T-helper 2 cell (primary cell): ENCODE measurements at places on chromosomes 6 and 20.
A peak's percentile ranks its signal among the peaks of the same experiment; 100 is the strongest.

GRCh38 chr20:41078329-41078728 lies 49.7 kb downstream of the TOP1 start:
- no peak for DNase-seq

- peak; percentile 0 for DNase-seq
Measured at GRCh38 chr6:22062807-22063408, 233.9 kb downstream of the PRL start.

DNA sequence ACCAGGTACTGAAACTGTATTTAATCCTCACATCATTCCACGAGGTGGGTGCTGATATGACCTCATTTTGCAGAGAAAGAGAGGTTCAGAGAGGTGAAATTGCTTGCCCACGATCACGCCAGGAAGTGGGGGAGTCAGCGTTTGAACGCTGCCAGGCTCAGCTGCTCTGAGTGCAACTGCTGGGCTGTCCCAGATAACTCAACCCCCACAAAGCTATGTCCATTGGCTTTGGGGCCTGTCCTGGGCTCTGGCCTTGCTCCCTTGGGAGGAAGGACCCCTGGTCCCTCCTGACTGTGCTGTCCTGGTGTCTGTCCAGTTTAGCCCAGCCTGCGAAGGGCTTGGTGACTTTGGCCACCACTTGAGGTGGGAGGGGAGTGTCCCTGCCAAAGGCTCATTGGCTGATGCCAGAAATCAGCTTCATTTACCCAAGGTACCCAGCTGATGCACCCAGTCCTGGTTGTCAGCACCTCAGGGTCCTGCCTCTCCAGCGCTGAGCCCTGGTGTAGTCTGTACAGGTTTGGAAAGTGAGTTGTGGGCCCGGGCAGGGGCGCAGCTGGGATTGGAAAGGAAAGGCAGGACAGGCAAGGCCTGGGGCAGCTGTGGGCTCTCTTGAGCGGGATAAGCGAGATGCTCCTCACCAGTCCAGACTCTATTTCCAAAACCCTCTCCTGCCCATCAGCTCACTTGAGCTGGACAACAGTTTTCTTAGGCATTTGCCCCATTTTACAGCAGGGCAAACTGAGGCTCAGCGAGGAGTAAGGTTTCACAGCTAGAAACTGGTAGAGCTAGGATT lies 38.5 kb downstream of the SUN5 start:
- DNase-seq: no peak

DNA sequence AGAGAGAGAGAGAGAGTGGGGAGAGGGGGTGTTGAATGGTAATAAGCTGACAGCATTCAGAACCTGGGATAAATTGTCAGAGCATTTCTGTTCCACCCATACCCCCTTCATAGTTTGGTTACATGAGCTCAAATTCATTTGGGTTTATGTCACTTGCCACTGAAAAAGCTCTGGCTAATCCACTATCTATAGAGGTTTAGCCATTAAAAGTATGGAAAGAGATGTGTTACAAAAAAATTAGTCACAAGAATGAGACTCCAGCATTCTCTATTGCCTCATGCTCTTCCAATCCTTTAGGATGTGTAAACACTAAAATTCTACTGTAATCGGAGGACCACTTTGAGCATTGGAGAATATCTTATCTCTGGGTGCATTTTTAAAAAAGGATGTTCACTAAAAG lies 297.6 kb upstream of the TCF21 start:
- DNase-seq: no peak

- DNase-seq: no peak
Measured at GRCh38 chr6:72262254-72262653, 359.6 kb upstream of the KCNQ5 start.

GRCh38 chr6:167787896-167788562 lies 38.7 kb upstream of the AFDN start:
- no peak for DNase-seq

DNA sequence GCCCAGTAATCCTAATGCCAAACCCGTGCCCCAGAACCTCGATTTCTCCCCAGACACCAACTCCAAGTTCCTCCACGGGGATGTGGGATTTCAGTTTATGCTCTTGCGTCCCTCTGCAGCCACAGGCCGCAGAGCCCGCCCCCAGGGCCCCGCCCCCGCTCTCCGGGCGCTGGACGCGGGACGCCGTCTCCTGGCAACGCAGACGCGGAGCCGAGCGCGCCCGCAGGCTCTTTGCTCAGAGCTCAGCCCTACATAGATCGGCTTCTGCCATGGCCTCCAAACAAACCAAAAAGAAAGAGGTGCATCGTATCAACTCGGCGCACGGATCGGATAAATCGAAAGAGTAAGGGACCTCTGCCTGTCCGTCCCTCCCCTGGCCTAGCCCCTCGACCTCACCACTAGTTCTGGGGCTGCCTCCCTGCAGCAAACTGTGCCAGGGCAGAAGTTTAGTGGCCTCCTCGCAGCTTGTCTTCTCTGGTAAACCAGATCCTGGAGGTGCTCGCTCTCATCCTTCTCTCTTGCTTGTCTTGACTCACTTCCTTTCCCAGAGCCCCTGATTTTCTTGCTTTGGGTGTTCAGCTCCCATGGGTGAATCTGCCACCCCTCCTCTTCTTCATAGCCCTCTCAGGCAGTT lies at the start of gene ADGB:
Gene ADGB (plus strand): TSS at position 201 of the 634 bp plus-strand sequence. CDS start 69 bp downstream, at position 270.
- DNase-seq: no peak

- DNase-seq: no peak
Measured at GRCh38 chr20:32970115-32970972, 33.9 kb downstream of the SUN5 start.

GRCh38 chr6:44223319-44224028 lies at the start of gene SLC29A1:
Gene SLC29A1 (plus strand): TSS chr6:44223595. CDS start chr6:44227314, 3,719 bp downstream.
- peak; percentile 79 for DNase-seq

DNA sequence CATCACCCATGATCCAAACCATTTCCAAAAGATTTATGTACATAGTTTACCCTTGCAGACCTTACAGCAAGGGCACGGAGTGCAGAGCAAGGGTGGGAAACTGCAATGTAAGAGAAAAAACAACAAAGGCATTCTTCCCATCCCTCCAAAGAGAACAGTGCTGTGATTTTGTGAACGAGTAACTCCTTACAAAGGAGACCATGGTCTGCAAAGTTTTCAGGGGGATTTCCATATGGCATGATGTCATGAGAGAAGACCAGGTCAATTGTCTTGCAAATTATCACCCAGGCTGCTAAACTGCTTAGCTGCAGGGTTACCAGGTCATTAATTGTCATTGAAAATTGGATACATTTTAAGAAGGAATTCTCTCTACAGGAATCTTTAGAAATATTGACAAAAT lies 58.3 kb downstream of the LAMP5 start:
- no peak for DNase-seq

- no peak for DNase-seq
Measured at GRCh38 chr6:9576521-9576920, 838.4 kb downstream of the TFAP2A start.

DNA sequence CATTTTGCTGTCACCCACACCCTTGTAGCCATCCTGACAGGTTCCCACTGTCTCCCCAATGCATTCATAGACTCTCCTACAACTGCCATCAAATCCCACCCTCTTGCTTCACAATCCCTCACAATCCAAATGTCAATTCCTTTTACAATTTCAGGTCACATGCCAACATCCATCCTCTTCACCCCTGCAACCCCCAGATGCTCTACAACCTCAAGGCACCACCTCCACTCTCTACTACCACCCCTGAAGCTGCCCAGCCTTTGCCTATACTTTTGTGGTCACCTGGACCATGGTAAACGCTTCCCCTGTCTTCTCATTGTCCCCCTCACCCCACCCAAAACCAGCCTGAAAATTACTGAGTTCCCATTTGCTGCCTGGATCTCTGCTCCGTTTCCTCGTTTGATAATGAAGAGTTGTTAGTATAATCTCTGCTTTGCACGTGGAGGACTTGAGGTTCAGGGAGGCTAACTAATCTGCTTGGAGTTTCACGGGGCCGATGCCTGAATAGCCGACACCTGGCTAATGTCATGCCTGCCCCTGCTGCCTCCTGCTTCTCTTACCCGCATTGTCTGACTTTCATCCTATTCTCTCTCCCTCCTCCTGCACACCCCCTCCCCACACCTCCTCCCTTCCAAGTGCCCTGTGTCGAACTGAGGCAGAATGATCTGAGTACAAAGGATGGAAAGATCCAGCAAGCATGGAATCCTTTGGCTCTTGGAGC lies 82.4 kb upstream of the TOX2 start:
- DNase-seq: no peak

- DNase-seq: no peak
Measured at GRCh38 chr6:122214605-122215318, 184.7 kb upstream of the HSF2 start.

DNA sequence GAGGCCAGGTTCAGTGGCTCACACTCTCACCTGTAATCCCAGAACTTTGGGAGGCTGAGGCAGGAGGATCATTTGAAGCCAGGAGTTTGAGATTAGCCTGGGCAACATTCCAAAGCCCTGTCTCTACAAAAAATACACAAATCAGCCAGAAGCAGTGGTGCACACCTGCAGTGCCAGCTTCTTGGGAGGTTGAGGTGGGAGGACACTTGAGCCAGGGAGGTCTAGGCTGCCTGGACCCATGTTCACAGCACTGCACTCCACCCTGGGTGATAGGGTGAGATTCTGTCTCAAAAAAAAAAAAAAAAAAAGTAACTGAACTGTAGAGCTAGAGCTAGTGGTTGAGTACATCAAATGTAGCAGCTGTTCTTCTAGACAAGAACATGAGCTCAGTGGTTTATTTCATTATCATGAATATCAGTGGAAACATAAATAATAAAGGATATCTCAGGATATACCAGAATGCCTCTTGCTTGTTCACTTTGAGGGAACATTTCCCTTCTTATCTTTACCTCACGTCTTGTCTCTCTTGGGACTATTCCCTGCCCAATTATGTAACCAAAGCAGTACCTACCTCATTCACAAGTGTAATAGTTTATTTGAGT lies 17.6 kb downstream of the NANP start:
- no peak for DNase-seq

- DNase-seq: no peak
Measured at GRCh38 chr20:1842281-1842680, 52.9 kb upstream of the SIRPA start.

GRCh38 chr6:47057830-47058540 lies 15.9 kb upstream of the ADGRF1 start:
- DNase-seq: no peak

- no peak for DNase-seq
Measured at GRCh38 chr6:27599859-27600532, 127.1 kb upstream of the ZNF184 start.

GRCh38 chr6:138245751-138246150 lies 27.5 kb upstream of the PBOV1 start:
- DNase-seq: no peak

DNA sequence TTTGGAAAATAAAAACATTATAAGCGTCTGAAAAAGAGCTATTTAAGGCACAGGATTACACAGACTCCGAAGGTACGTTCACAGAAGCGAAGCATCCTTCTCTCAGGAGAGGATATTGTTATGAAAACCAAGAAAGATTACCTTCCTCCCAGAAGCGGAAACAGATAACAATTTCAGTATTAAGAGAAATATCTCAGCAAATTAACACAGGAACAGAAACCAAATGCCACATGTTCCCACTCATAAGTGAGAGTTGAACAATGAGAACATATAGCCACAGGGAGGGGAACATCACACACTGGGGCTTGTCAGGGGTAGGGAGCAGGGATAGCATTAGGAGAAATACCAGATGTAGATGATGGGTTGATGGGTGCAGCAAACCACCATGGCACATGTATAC lies 109.7 kb downstream of the CDK19 start:
- DNase-seq: no peak

- DNase-seq: no peak
Measured at GRCh38 chr20:40449974-40450616, 238.9 kb downstream of the MAFB start.

DNA sequence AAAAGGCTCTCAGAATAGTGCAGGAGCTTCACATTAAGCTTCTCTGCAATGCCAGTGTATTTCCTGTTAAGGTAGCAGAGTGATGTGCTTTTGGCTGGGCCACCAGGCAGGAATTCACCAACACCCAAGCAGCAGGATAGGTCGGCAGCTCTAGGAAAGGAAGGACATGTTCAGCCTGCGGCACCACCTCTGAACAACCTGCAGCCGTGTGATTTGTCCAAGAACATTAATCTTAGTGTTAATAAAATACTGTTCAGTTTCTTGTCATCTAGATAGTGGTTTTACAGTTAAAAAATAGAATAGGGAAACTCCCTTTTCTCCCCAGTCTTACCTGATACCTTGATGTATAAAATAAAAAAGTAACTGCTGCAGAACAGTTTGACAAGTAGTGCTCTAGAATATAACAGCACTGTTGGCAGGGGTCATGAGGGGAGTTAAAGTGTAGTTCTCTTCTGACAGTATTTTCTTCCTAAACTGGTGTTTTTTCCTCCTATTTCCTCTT lies 18.8 kb downstream of the ZNF292 start:
- no peak for DNase-seq

- DNase-seq: no peak
Measured at GRCh38 chr6:136102991-136103688, 147.0 kb downstream of the MTFR2 start.

GRCh38 chr6:148082044-148082443 lies 260.6 kb upstream of the SASH1 start:
- DNase-seq: no peak

- peak; percentile 56 for DNase-seq
Measured at GRCh38 chr6:166786704-166787293, 159.7 kb upstream of the RPS6KA2 start.

DNA sequence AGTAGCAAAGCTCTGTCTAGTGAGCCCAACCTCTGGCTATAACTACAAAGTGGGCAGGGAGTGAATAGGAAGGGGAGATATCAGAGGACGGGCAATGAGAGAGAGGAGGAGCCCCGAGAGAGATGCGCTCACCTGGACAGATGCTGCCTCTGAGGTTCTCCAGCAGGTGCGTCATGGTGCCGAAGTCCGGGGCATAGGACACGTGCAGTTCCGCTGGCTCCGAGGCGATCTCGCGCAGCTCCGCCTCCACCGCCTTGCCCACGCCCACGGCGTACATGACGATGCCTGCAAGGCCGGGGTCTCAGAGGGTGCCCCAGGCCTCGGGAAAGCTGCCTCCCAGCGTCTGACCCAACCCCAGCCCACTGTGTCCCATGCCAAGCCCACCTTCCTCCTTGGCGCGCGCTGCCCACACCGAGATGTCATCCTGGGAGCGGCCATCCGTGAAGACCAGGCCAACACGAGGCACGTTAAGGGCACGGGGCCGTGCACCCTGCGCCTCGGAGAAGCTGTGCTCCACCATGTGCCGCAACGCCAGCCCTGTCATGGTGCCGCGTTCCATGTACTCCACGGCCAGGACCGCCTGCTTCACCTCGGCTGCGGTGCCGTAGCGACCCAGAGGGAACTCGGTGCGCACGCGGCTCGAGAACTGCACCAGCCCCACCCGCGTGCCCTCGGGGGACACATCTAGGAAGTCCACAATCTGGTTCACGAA lies 8.7 kb upstream of the RBPJL start:
- no peak for DNase-seq

DNA sequence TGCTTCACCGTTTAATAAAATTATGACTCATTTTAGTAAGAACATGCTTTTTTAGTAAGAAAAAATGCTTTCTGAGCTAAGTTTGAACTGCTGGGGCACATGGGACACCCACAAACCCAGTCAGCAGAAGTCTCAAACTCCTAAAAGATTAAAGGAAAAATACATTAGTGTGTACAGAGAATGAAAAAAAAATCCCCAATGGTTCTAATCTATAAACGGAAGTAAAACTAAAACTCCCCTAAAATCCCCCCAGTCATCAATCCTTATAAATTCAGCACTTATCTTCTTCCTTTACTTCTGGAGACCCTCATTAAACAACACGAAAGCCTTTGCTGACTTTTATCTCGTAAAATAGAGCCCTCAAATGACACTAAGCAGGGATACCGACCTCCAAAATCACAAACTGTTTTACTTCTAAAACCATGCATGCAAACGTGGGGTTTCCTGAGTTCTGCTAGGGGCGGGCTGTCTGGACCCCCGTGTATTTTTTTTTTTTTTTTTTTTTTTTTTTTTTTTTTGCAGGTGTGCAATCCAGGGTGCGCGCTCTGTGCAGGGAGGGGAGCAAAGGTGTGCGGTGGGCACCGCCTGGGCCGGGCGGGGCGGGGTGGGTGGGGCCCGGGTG lies 1.1 kb upstream of the MYB start:
- no peak for DNase-seq
